Posterior cingulate gyrus (tissue), 11 donors: ENCODE measurements at places on chromosomes 16 and 17.
A peak's percentile ranks its signal among the peaks of the same experiment; 100 is the strongest.

DNA sequence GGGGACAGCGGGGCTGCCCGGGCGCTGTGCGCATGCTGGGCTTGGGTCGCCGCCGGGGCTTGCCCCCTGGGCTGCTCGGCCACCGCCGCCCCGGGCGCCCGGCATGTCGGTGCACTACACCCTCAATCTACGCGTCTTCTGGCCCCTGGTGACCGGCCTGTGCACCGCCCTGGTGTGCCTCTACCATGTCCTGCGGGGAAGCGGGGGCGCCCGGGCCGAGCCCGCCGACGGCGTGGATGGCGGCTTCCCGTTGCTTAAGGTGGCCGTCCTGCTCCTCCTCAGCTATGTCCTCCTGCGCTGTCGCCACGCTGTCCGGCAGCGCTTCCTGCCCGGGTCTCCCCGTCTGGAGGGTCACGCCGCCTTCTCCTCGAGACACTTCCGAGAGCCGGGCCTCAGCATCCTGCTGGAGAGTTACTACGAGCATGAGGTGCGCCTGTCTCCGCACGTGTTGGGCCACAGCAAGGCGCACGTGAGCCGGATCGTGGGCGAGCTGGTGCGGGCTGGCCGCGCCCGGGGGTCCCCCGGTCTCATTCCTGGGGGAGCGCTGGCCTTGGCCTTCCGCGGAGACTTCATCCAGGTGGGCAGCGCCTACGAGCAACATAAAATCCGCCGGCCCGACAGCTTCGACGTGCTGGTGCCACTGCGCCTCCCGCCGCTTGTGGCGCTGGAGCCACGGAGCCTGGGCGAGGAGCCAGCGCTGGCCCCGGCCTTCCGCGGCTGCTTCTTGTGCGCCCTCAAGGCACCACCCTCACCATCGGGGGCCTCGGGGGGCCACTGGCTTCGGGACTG, 789 bp downstream of the ITPRIPL2 start:
- DNase-seq, result peak; percentile 13

DNA sequence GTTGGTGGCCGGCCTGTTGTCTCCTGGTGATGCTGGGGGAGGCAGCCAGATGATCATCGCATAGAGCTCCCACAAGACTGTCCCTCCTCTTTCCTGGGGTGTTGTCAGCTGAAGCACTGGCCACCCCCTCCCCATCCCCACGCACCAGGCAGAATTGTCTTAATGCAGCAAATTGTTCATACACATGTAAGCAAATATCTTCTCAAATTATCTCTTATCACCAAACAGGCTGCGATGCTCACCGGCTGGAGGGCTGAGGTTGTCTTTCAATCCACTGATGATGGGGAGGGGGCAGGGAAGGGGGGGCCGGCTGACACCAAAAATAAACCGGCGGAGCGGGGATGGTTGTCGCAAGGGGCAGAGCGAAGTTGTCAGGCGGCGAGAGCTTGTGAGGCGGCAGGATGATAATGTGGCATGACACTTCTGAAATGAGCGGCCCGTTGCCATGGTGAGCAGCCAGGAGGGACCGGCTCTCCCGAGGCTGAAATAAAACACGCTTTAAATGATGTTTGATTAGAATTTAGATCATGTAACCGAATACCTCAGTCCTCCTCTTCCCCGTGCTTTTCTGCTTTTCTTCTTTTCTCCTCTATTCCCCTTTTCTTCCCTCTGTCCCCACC, 59.8 kb downstream of the MRM1 start:
- no peak for DNase-seq

DNA sequence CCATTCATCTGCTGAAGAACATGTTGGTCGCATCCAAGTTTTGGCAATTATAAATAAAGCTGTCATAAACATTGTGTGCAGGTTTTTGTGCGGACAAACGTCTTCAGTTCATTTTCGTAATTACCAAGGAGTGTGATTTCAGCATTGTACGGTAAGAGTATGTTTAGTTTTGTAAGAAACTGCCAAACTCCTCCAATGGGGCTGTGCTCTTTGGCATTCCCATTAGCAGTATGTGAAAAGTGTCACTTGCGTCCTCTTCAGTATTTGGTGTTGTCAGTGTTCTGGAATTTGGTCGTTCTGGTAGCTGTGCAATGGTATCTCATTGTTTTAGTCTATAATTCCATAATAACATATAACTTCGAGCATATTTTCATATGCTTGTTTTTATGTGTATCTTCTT, 120.9 kb downstream of the BCAS3 start:
- DNase-seq, result no peak

- peak; percentile 46 for DNase-seq
Observed at GRCh38 chr17:70621566-70621965, 452.2 kb downstream of the KCNJ2 start.

- no peak for DNase-seq
Observed at GRCh38 chr17:19265755-19266154, 28.6 kb downstream of the EPN2 start.

GRCh38 chr16:20111143-20111542, 37.5 kb upstream of the GPR139 start:
- no peak for DNase-seq

GRCh38 chr16:27819356-27819755, 244.2 kb downstream of the GSG1L start:
- DNase-seq, result no peak

DNA sequence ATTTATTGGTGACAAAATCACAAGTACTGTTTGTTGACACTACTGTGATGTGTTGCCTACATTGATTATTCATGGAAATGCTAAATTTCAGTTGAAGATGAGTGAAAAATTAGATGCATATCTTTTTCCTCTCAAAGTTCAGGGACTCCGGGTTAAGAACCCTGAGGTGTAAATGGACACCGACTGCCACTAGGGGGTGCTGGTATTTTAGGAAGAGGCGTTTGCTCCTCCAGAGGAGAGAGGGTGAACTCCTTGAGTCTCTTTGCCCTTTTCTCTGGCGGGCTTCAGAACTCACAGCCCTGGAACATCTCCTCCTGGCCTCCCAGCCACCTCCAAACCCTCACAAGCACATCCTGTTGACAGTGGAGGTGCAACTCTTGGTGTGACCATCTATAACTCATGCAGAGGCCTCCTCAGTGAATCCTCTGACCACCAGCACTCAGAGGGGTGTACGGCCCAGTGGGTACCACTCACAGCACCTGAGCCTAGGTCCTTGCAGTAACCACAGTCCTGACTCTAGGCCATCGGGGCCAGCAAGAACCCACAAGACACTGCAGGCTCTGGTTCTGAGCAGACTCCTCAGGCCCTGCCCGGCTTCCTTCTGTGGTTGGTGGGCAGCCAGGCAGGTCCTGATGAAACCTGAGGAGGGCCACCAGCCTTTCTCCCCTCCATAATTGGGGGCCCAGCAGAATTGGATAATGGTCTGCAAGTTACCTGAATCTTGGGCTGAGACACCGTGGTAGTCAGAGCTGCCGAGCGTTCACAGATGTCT, 26.2 kb upstream of the PIK3R5 start:
- peak; percentile 64 for DNase-seq

DNA sequence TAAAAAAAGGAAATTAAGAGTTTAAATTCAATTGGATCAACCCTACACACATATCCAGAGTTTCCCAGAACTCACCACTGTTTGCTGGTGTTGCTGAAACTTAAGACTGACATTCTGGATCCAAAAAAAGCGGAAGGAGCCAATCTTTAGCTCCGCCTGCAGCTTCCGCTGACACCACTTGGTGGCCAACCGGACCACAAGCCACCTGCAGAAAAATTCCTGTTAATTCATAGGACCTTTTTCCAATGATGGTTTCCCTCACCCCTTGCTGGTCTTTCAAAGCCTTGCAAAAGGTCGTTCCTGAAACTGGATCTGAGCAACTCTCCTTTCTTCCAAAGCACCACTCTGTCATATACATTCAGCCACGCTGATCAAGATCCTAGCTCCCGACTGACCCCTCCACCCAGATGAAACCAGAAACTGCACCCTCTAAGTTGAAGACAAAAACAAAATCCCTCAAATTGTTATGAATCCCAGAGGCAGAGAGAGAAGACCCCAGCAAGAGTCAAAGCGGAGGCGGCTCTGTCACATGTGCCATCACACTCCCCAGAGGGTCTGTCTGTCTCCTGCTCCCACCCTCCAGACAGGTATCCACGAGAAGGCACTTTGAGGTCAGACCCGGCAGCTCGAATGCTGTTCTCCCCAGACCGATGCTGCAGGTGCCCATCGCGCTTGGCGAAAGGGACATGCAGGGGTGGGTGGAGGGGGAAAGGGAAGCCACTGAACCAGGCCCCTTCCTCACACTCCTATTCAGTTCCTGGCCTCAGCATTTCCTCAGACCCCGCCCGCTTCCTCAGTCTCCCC, 773 bp downstream of the BLTP2 start:
- DNase-seq, result no peak

DNA sequence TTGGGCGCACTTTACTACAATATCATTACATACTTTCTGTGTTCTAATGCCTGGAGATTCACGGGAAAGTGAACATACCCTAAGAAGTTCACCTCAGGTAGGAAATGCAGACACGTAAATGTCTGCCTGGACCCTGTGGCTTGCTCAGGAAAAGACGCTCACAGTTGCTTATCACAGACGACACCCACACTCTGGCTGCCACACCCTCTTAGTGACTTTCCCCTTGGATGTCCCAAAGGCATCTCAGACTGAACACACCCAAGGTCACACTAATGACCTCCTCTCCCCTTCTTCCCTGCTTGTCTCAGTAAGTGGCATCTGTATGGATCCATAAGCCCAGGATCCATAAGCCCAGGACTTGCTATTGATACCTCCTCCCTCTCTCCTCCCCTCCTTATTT, 32.6 kb downstream of the CDRT15 start:
- DNase-seq, result no peak

- no peak for DNase-seq
Observed at GRCh38 chr16:57826706-57827625, 24.7 kb upstream of the KIFC3 start.

DNA sequence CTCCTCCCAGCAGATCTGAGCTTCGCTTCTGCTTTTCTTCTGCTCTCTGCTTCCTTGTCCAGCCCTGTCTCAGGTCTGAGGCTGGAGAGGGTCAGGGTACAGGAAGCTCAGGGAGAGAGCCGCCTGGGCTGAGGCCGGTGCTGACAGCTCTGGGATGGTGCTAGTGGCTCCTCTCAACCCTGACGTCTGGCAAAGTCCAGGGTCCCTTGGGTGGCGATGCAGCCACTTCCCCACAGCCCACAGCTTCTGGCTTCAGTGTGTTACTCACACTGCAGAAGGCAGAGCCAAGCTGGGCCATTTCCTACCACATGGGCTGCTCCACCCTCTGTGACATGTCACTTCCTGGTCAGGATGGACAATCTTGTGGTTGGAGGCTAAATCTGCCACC, at the start of gene CD300C:
Gene CD300C, minus strand, starts transcription at position 273 of the 388 bp plus-strand sequence. CDS start 333 bp downstream, outside the sequence.
- DNase-seq, result peak; percentile 82

- DNase-seq, result no peak
Observed at GRCh38 chr16:1584926-1585484, 26.9 kb downstream of the IFT140 start.

DNA sequence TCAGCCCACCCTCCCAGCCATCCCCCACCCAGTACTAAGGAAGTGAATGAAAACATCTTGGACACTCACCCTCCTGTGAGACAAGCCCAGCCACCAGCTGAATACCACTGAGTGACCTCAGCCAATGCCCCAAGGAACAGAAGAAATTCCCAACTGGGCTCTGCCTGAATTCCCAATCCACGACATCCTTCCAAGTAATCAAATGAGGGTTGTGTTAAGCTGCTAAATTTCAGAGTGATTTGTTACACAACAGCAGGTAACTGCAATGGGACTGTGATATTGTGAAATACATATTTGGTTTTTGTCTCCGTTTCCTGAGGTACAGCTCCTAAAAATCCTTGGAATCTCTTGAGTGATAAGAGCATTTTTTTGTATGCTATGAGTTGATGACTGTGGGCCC, 578.7 kb upstream of the CDH11 start:
- DNase-seq, result no peak

- DNase-seq, result no peak
Observed at GRCh38 chr16:70720425-70721201, 34.8 kb upstream of the MTSS2 start.

GRCh38 chr16:74736531-74737157, 36.0 kb upstream of the MLKL start:
- DNase-seq, result no peak

DNA sequence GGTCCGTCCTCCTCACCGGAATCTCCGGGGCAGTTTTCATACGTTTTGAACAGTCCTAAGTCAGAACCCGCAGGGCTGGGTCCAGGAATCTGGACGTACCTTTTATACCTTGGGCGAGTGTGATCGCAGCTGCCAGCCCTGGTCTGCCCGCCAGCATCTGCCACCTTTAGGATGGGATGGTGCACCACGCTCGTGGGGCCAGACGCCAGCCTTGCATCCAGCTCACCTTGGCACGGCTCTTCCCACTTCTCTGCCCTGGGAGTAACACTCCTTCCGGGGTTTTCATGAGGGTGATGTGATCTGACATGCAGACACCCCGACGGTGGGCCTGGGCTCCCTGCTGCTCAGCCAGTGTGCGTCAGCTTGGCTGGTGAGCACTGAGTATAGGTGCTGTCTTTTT, 66.6 kb upstream of the ZNF469 start:
- DNase-seq, result peak; percentile 15

DNA sequence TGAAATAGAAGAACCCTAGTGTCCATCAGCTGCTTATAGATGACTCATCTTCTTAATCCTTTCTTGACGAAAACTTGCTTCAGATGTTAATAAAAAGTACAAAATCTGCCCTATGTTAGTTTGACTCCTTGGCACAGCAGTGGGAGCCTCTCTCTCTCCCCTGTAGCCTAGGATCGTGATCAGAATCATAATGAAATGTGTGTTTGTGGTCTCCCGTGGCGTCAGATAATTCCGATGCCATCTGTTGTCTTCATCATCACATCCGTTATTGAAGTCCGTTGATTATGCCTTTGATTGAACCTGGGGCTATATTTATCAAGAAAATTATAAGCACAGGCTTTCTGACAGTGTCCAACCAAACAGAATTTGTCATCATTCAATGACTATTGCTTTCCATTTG, 102.5 kb downstream of the BMERB1 start:
- no peak for DNase-seq

- no peak for DNase-seq
Observed at GRCh38 chr17:74756891-74757290, 8.5 kb downstream of the NHERF1 start.

DNA sequence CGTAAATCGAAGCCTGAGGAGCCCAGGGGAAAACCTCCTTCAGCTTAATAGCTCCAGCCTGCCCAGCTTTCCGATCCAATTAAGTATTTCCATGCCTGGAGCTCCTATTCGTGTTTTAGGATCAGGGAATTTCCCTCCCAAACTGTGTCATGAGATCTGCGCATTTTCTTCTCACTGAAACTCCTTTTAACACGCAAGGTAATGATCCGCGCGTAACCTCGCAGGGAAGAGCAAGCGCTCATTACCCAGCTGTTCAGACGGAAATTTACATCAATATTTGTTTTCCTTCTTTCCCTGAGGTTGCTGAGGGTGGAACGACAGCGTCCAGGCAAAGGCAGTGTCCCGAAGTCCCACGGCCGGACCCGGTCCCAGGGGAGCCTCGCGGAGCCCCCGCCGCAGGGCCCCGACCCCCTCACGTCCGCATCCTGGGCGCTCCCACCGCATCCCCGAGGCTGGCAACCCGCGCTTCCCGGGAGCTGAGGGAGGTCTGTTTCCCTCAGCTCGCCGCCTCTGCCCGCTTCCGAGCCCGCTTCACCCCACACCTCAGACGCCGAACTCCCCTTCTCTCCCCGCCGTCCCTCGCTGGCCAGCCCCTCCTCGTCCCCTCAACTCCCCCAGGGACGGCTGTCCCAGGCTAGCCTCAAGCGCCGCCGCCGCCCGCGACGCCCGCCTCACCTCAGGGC, 415 bp downstream of the ABCA5 start:
- DNase-seq, result no peak
